ENCODE measurements at places on chromosomes 2 and 18.

GRCh38 chr2:223101340-223102039, 49.5 kb downstream of the KCNE4 start:
- peak; percentile 31 for DNase-seq

- DNase-seq, result no peak
Measured at GRCh38 chr2:162243294-162243693, at the start of gene FAP. FAP (minus strand) TSS chr2:162243445; CDS start chr2:162243327, 118 bp downstream.

DNA sequence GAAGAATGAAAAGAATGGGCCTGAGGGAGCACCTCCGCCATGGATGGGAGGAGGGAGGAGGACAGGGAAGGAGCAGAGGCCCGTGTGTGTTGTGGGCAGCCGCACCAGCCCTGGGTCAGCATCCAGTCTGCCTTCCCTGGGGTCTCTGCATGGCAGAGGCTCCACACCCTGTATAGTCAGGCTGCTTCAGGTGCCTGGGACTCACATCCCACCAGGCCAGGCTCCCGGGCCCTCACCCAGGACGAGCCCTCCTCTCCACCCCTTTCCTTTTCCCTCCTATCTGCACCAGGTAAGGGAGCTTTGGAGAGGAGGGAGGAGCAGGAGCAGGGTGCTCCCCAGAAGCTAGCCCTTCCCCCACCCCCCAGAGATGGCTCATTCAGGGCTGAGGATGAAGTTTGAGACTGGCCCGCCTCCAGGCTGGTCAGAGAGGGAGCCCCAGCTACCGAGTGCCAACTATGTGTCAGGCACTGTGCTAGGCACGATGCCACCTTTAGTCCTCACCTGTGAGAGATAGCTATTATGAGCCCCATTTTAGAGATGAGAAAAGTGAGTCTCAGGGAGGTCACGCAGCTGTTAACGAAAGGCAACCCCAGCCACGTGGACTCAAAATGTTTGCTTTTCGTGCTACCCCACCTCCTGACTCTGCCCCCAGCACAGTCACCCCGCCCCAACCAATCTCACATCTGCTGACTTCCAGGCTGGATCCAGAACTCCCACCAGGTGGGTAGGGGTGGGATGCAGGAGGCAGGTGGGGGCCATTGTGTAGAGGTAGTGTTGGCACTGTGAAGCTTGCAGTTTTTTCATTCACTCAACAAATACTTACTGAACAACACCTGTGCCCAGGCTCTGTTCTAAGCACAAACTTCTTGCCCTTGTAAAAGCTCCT, 242.1 kb downstream of the DYSF start:
- DNase-seq, result no peak

GRCh38 chr2:171522788-171523087, 464 bp downstream of the CYBRD1 start:
- no peak for DNase-seq

GRCh38 chr2:239225371-239225851, 175.4 kb downstream of the HDAC4 start:
- no peak for DNase-seq

GRCh38 chr2:129884221-129884786, 95.2 kb upstream of the RAB6C start:
- no peak for DNase-seq

DNA sequence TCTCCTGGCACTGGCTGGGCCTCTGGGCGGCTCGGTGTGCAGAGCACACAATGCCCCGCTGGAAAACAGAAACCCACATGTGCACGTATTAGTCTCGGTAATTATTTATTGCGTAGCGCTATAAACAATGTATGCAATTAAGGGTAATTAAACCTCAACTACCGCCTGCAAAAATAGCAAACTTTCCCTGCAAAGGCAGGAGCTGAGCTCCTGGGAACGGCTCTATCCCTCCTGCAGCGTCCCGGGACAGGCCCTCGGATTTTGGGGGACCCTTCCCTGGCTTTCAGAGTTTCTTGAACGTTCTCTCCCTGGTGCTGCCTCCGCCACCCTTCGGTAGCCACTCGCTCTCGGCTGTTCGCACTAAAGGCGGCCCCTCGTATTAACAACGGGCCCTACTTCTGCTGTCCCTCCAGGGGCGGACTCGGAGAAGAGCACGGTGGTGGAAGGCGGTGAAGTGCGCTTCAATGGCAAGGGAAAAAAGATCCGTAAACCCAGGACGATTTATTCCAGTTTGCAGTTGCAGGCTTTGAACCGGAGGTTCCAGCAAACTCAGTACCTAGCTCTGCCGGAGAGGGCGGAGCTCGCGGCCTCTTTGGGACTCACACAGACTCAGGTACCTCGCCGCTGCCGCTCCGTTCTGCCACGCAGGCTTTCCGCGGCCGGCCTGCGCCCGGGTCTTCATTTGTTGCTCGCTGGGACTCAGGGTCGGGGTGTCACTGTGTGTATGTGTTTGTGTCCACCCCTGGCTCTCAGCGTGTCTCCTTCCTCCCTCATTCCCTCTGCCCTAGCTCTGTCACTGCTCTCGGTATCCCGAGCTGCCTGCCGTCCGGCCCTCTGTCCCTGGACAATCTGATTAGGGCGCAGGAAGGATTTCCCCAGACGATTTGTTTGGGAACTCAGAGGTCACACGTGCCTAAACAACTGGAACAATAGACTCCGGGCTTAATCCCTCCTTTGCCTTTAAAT, 1.2 kb downstream of the DLX1 start:
- DNase-seq, result peak; percentile 52

GRCh38 chr2:134310107-134311079, 56.5 kb downstream of the MGAT5 start:
- DNase-seq, result no peak

DNA sequence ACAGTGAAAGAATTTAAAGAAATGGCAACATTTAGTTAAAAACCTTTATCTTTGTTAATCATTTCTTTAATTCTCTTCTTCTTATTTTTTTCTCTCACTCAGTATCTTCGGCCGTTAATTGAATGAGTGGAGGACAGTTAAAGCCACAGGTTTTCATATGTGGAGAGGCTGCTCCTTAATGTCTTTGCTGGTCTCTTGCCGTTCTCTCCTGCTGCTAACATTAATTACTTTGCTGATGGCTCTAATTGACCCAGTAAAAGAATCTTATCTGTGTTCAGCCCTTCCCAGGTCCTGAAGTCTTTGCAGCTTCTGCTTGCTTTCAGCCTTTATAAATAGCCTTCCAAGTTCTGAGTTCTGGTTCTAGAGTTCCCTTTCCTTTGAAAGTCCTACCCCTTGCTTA, 77.1 kb downstream of the ADAM23 start:
- no peak for DNase-seq

GRCh38 chr2:215870986-215871385, 142.4 kb downstream of the MREG start:
- peak; percentile 36 for DNase-seq

DNA sequence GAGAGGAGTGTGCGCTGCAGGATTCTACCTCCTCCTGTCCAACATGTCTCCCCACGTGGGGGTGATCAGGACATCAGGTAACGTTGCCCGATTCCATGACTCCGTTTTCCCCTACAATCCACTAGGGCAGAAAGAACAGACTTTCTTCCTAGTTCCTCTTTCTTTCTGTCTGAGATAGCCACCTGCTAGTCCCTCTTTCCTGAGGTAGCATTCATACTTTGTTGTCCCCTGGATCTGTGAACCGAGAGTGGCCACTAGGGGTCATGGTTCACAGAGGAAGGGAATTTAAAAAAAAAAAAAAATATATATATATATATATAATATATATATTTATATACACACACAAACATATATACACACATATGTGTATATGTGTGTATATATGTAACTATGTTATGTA, 210.0 kb upstream of the ZNF521 start:
- peak; percentile 45 for DNase-seq

- DNase-seq, result no peak
Measured at GRCh38 chr2:208479342-208479741, 72.8 kb downstream of the PTH2R start.

GRCh38 chr2:218744615-218745014, 34.0 kb downstream of the TTLL4 start:
- DNase-seq, result no peak

DNA sequence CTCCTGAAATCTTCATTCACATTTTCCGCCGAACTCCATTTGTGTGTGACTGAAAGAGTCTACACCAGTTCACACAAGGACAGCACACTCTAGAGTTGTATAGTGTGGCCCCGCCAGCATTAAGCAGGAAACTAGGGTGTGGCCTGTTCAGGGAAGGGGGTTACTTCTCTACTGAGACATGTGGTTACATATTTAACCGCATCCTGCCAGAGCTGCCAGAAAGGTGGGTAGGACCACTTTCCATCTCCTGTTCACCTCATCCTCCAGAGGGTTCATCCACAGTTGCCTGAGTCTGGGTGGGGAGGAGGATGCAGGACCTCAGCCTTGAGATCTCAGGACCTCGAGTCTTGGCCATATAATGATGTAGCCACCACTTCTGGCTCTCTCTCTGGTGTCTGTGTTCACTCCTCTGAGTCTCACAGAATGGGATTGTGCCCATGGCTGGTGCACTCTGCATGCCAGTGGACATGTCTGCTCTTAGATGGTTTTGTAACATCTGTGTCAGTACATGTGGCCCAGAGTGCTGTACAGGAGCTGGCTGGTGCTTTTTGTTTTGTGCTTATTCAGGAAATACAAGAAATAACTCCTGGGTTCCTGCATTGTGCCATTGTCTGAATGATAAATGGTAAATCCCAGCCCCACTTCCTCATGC, 7.7 kb upstream of the SP140L start:
- peak; percentile 64 for DNase-seq

DNA sequence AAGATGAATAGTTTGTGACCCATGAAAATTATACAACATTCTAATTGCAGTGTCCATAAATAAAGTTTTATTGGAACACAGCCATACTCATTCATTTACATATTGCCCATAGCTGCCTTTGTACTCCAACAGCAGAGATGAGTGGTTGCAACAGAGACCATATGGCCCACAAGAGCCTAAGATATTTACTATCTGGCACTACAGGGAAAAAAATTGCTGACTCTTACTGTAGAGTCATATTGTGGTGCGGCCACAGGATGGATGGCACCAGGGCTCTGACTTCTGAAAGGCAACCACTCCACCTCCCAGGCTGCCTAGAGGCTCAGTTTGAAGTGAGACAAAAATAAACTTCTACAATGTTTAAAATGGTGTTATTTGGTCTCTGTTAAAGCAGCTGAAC, 404.0 kb upstream of the ATP5MC3 start:
- no peak for DNase-seq

DNA sequence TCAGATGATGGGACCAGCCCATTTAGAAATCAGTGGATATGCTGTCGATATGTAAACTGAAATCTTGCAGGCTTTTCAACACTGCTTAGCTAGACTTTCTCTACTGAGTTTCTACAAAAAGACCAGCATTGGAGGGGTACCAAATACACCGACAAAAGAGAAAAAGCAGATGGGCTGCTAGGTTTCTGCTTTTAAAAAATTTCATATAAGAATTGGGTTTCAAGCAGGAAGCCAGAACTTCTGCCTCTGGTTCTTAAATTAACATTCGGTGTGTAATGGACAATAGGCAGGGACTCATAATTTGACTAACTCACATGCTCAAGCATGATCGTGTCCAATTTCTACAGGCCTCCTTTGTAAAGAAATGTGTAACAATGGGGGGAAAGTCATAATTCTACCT, 3.1 kb downstream of the ARL4C start:
- no peak for DNase-seq

- DNase-seq, result no peak
Measured at GRCh38 chr2:132780651-132781050, 110.6 kb upstream of the LYPD1 start.

GRCh38 chr2:166152064-166152463, 24.2 kb upstream of the SCN1A start:
- peak; percentile 6 for DNase-seq

DNA sequence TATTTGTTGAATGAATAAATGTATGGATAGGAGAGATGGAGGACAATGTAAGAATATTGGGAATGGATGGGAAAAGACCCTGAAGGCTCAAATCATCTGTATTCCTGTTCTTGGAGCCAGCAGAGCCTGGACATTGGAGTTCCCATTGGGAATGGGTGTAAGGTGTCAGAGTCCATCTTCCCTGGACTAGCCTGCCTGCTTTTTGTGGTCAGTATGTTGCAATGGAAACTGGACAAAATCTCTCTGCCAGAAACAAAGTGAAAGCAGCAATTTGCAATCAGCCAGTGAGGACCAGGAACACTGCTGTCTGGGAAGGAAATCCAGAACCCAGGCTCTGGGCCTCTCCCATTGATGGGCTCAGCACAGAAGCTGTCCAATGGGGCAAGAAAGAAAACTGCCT, 83.5 kb upstream of the SKOR2 start:
- DNase-seq, result no peak

DNA sequence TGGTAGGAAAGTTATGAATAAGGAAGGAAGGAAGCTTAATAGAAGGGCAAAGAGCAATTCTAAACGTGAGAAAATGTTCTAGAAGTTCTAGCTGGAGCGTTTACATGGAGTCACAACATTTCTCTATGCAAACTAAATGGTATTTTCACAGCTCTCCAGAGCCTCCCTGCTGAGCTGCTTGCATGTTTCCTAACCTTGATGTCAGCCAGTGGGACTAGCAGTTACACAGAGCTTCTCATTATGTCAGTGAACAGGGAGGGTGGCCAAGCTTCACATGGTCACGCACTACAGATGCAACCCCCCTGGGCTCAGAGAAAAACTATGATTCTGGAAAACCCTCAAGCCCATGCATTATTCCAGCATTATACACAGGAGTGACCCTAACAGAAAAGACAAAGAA, 153.4 kb upstream of the CCDC150 start:
- DNase-seq, result no peak

GRCh38 chr2:128447538-128447995, 128.9 kb upstream of the HS6ST1 start:
- DNase-seq, result no peak

DNA sequence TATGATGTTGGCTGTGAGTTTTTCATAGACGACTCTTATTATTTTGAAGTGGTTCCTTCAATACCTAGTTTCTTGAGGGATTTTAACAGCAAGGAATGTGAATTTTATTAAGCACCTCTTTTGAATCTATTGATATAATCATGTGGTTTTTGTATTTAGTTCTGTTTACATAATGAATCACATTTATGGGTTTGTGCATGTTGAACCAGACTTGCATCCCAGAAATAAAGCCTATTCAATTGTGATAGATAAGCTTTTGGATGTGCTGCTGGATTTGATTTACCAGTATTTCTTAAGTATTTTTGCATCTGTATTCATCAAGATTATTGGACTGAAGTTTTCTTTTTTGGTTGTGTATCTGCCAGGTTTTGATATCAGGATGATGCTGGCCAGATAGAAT, 131.6 kb upstream of the SCN7A start:
- no peak for DNase-seq

- peak; percentile 28 for DNase-seq
Measured at GRCh38 chr18:77062518-77063003, 70.0 kb downstream of the MBP start.

DNA sequence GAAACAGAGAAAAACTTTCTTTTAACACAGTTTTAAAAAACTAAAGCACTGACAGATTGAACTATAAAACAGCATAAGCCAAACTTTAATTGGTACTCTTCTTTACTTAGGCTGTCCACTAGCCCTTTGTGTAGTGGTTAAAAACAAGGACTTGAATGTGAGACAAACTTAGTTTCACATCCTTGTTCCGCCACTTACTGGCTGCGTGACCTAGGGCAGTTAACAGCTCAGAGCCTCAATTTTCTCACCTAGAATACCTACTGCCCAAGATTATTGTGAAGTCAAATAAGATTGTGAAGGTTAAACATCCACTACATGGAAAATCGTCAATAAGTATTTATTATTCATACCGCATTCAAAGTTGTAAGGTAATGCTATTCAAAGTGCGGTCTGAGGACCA, 2.0 kb downstream of the WDR35 start:
- no peak for DNase-seq

GRCh38 chr2:181787310-181788048, 104.1 kb upstream of the ITPRID2 start:
- peak; percentile 44 for DNase-seq
